ENCODE measurements at places on chromosomes 11 and 22. TPM values are rescaled to one million over a fixed set of nuclear protein-coding genes. Genes with fewer than 3 reads are reported as not detected.

Gene LRRC51
- polyA plus RNA-seq = 40.8 TPM

Gene CACNA1I
- 2.2 TPM for polyA plus RNA-seq

Gene NLRP14
- not detected for polyA plus RNA-seq

Gene NPAS4
- not detected for polyA plus RNA-seq

Gene KCNJ11
- 21.1 TPM for polyA plus RNA-seq

Gene OR5M11
- polyA plus RNA-seq = not detected

Gene BCO2
- 0.80 TPM for polyA plus RNA-seq

Gene HORMAD2
- not detected for polyA plus RNA-seq

Gene FIBIN
- polyA plus RNA-seq = 6.6 TPM

Gene RABL2B
- polyA plus RNA-seq = 19.7 TPM

Gene FLRT1
- polyA plus RNA-seq = 27.0 TPM

Gene GGT1
- polyA plus RNA-seq = 5.1 TPM

Gene NTM
- 92.8 TPM for polyA plus RNA-seq

Gene RTN4R
- 21.3 TPM for polyA plus RNA-seq

Gene C11orf87
- 2.1 TPM for polyA plus RNA-seq
